Mammary epithelial cell (primary cell): ENCODE measurements at places on chromosomes 2 and 18.
A peak's percentile ranks its signal among the peaks of the same experiment; 100 is the strongest.

DNA sequence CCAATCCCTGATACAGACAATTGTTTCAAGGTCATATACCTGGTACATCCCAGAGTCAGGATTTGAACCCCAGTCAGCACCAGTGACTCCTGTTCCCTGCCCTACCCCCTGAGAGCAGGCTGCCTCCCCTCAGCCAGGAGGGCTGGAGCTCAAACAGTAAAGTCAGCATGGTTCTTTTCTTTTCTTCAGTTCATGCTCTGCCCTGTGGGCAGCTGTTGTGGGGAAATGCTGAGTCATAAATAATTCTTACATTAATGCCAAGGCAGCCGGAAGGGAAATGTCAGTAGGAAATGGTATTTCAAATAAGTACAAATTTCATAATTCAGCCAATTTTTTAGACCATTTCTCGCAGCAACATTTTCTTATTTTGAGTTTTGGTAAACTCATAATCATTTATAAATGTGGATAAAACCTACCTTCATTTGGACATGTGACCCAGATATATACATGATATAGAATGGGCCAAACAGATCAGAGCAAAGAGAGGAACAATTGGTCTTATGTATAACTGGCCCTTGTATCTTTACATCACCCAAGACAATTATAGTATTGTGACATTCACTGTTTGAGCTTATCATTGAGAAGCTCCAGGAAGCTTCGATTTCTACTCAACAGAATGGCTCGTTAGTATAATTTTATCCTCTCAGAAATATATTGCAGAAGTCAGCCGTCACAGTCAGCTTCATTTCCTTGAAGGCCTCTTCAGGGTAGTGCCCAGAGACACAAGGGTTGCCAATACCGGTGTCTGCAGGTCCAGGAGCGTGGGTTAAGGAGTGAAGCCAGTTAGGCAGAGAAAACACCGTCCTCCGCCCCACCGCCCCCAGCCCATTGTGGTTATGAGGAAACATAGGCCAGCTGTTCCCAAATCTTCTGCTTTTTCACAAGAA is 28.0 kb upstream of the SCYGR1 start:
- peak; percentile 81 for DNase-seq

- no peak for DNase-seq
These were observed 30.1 kb upstream of the CCL20 start for GRCh38 chr2:227783404-227784138.

GRCh38 chr2:85179541-85179940 is 46.3 kb downstream of the TCF7L1 start:
- no peak for DNase-seq

DNA sequence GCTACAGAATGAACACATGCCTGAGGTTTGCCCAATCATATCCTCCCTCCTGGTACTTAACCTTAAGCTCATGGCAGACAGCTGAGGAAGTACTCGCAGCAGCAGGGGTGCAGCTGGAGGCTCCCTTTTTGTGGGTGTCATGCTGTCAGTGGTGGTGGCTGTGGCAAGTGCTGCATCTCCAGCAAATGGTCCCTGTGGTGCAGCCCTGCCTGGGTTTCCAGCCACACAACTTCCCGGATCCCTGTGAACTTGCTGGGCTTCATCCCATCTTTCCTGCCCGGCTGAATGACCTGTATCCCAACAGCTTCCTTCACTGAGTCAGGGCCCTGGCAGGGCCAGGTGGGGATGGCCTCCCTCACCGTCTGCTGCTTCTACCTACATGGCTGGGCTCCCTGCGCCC is 5.0 kb downstream of the TMEM185B start:
- DNase-seq = no peak

GRCh38 chr2:7497178-7497577 is 580.0 kb downstream of the RNF144A start:
- no peak for DNase-seq

DNA sequence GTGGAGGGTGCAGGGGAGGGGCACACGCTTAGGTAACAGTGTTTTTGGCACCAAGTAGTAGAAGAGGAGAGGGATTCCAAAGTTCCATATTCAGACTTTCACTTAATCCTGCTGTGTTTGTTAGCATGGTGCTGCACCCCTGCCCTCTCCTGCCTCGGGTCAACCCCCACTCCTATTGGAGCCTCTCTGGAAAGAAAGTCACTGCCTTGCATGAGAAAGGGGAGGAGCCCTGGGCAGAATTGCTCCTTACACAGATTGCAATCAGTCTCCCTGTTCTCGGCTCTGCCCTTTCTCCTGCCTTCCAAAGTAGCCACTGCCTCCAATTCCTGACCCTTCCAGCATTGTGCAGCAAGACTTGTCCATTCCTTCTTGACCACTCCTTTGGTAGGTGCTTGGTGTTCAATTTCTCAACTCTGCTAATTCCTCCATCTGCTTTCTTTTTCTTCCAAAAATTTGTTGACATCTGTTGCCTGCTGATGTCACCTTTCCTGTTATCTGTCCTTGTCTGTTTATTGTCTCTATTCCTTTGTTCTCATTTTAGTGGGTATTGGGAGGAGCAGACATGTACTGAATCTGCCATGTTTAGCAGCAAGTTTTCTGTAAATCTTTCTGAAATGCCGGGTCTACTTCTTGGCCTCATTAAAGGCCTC is 225.4 kb downstream of the LOXHD1 start:
- no peak for DNase-seq

- DNase-seq = no peak
These were observed 26.5 kb downstream of the LYPD6B start for GRCh38 chr2:149064856-149065630.

- peak; percentile 59 for DNase-seq
These were observed at the start of gene RBMS1 for GRCh38 chr2:160493227-160494028. Gene RBMS1, minus strand, starts transcription at chr2:160493807. Its CDS starts 444 bp downstream, at chr2:160493363.

- DNase-seq = no peak
These were observed 92.5 kb upstream of the SLC35G4 start for GRCh38 chr18:11516751-11517503.

DNA sequence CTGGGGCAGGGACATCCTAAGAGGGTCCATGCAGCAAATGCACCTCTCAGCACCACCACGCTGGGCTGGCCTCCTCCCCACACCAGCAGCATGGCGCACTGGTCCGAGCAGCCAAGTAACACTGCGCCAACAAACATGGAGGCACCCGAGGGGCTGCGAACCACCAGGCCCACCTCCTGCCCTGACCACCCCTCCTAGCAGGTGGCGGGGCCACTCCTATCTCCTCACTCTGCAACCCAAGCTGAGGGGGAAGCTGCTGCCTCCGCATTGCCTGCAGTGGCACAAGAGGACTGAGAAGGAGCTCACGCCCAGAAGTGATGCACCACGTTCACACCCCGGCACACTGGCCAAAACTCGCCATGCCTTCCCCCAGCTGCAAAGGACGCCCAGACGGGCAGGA is 94.4 kb downstream of the EIPR1 start:
- no peak for DNase-seq

DNA sequence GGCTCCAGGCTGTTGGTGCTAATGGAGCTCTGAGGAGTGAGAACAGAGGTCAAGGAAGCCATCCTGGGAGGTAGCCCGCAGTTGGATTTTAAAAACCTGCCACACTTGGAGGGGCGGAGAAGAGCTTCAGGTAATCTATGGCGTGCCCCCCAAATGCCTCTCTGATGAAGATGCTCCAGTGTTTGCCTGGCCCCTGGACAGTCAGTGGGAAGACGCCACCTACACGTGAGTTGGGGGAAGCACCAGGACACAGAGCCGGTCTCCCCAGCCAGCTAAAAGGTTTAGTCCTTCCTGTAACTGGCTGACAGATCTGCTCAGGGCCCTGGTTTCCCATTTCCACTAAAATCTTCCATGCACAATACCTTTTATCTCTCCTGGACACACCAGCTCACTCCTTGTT is 225.0 kb downstream of the TTC32 start:
- DNase-seq = no peak

DNA sequence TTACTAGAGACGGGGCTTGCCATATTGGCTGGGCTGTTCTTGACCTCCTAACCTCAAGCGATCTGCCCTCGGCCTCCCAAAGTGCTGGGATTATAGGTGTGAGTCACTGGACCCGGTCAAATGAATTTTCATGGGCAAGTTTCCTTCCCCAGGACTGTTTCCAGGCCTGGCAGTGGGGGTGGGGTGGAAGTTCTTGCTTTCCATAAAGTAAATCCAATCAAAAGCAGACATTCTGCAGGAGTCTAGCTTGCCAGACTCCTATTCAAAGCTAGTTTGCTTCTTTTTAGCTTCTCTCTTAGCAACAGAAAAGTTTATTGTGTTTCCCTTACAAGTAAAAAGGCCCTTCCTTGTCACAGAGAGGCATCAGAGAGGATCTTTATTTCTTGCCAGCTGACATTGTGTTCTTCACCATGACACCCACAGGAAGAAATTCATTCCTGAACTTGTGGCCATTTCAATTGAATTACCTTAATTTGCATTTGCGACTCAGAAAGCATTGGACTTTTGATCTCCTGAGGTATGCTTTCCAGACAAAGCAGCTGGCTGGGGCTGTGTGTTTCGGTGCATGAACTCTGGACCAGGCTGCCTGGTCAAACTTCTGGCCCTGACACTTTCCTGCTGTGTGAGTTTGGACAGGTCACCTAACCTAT is 37.9 kb downstream of the LYPD1 start:
- no peak for DNase-seq

- DNase-seq = no peak
These were observed 131.1 kb downstream of the SMAD2 start for GRCh38 chr18:47799376-47799775.

DNA sequence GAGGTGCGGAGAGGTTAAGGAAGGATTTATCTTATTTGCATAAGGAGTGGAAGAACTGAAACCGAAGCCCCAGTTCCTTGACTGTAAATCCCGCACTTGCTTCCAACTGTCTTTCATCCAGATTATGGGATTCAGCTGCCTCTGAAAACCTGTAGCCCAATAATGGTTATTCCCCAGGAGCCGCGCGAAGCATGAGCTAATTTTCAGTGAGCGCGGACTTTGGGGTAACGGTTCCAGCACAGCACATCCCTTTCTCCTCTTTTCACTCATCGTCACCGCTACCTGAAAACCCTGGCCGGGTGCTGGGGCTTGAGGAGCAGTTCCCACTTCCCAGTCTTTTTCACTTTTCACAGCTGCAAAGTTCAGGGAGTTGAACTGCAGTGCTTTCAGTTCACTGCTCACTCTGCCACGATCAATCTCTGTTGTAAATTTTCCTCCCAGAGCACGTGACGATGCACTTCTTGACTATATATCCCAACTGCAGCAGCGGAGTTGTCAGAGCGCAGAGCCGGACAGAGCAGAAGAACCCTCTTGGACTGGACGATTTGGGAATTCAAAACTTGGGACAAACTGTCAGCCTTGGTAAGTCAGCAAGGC is at the start of gene KCNE4:
KCNE4 (plus strand) TSS at position 498 of the 597 bp plus-strand sequence. CDS start 641 bp downstream, outside the sequence.
- DNase-seq = no peak

- no peak for DNase-seq
These were observed 163.5 kb downstream of the GLI2 start for GRCh38 chr2:120898961-120899750.

DNA sequence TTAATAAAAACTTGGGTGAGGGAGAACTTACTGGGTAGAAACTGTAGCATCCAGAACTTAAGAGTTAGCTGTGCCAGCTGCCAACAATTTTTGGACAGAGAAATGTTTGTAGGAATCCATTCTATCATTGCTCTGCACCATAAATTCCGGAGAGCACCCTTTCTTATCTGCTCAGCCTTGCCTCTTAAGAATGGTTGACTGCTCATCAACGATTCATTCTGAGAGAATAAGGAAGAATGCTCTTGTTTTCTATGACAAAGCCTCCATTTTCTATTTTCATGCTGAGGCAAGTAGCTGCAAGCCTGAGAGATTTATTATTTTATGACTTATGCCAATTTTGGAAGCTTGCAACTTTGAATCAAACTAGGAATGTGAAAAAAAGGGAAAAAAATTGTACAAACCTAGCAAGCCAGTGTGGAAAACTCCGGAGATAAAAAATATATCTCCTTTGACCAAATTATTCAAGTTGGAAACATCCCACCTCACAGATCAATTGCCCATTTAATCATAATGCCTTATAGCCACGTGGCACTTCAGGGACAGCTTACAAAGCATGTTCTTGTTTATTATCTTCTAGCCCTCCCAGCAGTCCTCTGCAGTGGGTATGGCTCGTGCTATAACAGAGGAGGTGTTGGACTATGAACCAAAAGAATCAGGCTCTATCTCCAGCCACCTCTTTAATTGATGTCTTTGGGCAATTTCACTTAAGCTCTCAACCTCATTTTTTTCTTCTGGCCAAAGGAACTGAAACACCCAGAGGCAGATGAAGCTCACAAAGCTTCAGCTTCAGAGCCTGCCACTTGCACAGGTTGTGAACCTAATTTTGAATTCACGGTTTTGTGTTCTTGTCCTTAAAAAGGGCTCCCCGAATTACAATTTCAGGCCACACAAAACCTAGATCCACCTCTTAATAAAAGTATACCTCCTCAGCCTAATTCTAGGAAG is 40.9 kb upstream of the ATL2 start:
- DNase-seq = peak; percentile 81

DNA sequence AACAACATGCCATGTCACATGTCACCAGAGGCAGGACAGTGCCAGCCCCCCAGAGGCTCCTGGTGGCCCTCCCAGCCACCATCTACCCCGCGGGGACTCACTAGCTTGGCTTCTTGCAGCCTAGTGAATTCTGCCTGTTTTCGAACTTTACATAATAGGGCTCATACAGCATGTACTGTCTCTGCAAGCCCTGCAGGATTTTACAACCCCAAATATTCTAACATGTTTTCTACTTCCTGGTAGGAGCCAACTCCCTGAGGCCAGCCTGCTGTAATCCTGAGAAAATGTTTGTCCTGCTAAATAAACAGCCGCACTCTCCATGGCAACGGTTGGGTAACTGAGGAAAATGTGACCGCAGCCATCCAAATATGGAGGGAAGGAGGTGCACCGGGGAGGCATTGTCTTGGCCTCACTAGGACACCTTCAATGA is 2.7 kb downstream of the PER2 start:
- DNase-seq = peak; percentile 96

- no peak for DNase-seq
These were observed 1072.4 kb downstream of the RPIA start for GRCh38 chr2:89763581-89764485.

DNA sequence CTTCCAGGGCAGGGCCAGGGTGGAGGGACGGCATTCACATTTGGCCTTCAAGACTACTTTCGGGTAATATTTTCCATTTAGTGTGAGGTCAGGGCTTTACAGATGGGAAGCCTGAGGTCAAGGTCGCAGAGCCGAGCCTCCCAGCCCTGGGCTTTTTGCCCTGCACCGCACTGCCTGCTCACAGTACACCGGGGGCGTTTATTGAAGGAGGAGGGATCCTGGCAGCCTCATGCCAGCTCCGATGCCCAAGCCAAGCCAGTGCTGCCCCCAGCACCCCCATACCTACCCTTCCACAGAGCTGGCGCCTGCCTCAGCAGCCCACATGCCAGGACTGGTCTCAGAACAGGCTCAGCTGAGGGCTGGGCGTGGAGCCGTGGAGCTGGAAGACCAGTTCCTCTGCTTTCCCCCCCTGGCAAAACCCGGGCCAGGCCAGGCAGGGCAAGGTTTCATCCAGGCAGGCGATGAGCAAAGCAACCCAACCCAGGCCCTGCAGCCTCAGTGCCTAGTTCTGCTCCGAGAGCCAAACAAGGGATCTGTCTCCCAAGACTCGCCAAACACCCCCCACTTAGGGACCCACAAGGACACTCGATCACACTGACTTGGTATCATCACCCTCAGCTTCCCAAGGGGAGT is 11.9 kb downstream of the SDC1 start:
- DNase-seq = peak; percentile 97

- DNase-seq = no peak
These were observed 19.3 kb upstream of the LOXHD1 start for GRCh38 chr18:46676182-46676835.

- no peak for DNase-seq
These were observed 79.8 kb downstream of the VAPA start for GRCh38 chr18:9993521-9994025.
